ENCODE measurements at places on chromosomes 5 and 9.

GRCh38 chr5:120354126-120354525, 110.0 kb upstream of the PRR16 start:
- no peak for DNase-seq

GRCh38 chr9:92482329-92482728, at the start of gene ASPN:
Gene ASPN (minus strand): TSS chr9:92482506.
- DNase-seq: no peak

- DNase-seq: no peak
Observed at GRCh38 chr5:61262080-61262479, 70.0 kb upstream of the ZSWIM6 start.

DNA sequence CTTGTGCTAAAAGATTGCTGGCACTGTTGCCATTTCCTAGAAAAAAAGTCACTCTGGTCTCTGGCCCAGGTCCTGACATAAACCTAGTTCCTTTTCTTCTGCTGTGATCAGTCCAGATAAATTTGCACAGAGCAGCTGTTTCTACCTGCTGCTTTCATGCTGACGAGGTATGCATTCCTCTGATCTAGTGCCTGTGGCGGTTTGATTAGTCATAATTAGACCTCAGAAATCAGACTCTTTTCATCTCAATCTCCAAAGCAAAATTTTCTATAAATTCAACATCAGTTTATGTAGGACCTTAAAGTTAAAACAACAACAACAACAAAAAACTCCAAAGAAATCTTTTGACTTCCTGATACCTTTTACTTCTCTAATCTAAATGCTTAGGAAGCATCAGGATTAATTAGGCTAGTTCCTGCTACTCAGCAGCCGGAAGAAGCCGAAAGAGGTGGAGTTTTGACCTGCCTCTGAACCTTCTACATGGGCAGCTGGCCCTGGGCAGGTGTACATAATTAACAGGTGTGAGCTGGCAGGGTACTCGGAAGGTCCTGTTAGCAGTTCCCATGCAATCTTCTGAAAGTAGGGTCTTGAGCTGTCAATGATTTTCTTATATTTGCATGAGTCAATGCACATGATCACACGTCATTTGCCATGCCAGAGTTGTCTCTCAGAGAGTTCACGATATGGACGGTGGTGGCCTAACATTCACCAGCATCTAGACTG, 83.3 kb upstream of the CCDC112 start:
- no peak for DNase-seq

GRCh38 chr9:78324068-78324650, 27.2 kb downstream of the PSAT1 start:
- DNase-seq: no peak

DNA sequence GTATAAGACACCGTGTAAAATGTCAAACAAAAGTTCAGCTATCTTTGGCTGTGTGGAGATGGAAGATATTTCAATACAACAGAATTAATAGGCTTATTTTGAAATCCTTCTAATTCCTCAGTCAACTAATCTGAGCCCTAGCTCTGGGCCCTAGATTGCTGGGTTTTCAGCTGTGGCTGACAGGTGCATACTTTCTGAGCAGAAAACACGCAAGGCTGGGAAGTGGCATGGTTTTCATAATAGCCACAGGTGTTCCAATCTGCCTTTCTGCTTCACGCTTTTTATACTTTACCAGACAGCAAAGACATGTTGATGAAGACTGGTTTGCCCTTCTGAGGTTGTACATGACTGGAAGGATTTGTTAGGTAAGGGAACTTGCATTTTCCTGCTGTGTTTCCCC, 20.7 kb upstream of the XPA start:
- no peak for DNase-seq

GRCh38 chr5:160310552-160311295, 1.6 kb downstream of the CCNJL start:
- no peak for DNase-seq

GRCh38 chr5:87361031-87361445, 51.7 kb downstream of the CCNH start:
- DNase-seq: no peak

GRCh38 chr9:114202396-114202795, 47.1 kb downstream of the COL27A1 start:
- DNase-seq: no peak

DNA sequence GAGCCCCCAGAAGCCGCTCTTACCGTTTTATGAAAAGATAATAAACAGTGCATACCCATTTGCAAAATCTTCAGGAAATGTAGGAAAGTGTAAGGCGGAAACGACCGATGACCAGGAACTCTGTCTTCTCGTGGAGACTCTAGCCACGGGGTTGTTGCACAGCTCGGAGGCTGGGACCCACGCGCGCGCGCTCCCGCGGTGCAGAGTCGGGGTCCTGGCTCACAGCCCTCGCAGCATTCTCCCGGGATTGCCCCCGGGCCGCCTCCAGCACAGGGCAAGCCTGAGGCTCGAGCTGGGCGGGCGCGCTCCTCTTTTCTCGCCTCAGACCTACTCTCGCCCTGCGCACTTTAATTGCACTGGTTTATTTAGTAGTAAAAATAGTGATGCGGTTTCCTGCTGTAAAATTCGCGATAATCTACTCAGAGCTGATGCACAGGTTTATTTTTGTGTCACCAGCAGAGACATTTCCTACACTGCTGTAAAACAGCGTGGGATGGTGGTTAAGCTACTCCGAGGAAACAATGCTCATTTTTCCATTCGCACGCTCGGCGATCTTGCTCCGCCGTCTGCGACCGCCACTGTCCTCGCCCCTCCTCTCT, 15.5 kb downstream of the TRIM7 start:
- DNase-seq: no peak

DNA sequence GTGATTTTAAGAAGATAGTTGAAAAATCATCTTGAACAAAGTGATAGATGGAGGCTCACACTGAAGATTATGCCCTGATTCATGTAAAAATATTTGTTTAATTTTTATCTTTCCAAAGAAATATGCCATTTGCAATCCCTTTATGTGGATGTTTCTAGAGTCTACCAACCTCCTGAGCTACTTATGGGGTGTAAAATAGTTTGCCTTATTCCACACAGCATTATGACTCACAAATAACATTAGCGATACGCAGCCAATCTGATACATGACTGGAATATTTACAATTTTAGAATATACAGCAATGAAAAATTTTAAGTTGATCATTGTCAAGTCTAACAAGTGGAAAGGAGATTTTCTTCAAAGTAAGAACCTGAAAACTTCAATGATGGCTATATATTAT, 327.5 kb downstream of the EDIL3 start:
- no peak for DNase-seq

DNA sequence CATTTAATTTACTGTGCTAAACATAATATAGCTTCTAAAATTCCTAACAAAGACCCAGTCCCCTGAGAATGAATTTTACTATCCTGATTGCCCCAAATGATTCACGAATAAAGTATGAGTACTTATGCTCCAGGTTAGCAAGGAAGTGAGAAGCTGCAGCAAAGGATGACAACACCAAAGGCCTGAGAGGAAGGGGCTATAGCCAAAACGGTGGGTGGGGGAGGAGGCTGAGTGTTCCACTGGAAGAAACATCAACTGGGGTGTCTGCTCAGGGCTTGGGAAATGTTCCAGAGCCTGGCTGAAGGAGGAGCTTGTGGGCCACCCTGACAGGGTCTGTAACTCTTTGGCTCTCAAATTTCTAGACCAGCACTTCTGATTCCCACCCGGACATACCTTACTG, 157.3 kb downstream of the ADAMTS12 start:
- no peak for DNase-seq

- DNase-seq: no peak
Observed at GRCh38 chr9:108094676-108094993, 605.1 kb upstream of the KLF4 start.

DNA sequence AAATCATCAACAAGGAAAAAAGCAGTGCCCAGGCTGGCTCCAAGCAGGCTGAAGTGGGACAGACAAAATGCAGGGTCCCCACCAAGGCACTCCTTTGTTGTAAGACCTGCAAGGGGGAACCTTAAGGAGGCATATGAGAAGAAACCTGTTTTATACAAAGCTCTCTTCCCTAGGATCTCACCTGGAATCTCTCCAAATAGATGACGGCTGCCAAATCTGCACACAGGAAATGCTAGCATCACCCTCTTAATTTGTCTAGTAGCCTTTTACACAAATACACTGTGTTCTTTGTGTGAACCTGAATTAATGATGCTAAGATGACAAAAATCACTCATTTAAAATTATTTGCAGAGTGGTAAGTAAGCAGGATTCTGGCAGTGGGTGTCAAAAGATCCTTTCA, 280.2 kb downstream of the SPOCK1 start:
- no peak for DNase-seq

DNA sequence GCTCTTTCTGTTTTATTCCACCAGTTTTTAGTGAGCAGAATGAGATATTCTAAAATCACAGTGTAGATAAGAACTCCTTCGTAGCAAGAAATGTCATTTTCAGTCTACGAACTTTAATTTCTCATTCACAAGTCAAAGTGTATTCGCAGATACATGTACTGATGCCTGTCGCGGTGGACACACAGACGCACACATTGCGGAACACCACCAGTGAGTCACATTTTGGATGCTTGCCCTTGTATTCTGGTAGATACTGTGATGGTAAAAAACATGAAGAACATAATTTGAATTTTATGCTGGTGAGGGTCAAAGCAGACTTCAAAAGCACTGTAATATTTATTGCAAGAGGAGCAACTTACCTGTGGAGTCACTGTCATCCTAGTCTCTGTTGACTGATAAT, 4.7 kb upstream of the C9orf57 start:
- no peak for DNase-seq

- no peak for DNase-seq
Observed at GRCh38 chr9:111632060-111632459, 926 bp downstream of the DNAJC25 start.
